ENCODE measurements at places on chromosomes 7 and 10.

GRCh38 chr10:14742815-14743214, 31.9 kb downstream of the FAM107B start:
- DNase-seq, result no peak

DNA sequence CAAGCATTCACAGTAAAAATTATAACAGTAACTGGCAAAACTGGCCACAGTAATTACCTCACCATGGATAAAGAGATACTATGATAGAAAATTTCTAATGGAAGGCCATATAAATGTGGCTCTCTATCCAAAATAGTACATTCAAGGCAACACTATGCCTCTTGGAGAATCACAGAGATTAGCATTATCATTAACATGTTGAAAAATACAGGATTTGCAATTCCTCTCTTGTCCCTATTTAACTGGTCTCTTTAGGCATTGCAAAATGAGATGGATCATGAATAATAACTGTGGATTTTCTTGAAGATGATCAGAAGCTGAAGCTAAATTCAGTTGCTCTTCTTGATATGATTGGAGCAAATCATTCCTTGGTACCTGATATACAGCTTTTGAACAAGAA, 100.8 kb upstream of the HGF start:
- no peak for DNase-seq

DNA sequence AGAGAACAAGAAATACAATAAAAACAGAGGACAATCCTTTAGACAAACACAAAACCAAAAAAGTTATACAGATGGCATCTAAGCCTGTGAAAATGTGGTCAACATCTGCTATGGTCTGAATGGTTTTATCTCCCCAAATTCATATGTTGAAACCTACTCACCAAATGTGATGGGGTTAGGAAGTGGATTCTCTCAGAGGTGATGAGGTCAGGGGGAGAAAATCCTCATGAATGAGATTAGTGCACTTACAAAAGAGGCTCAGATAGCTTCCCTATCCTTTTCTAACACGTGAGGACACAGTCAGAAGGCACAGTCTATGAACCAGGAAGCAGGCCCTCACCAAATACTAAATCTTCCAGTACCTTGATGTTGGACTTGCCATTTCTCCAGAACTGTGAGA, 147.8 kb upstream of the GPR22 start:
- DNase-seq, result no peak

DNA sequence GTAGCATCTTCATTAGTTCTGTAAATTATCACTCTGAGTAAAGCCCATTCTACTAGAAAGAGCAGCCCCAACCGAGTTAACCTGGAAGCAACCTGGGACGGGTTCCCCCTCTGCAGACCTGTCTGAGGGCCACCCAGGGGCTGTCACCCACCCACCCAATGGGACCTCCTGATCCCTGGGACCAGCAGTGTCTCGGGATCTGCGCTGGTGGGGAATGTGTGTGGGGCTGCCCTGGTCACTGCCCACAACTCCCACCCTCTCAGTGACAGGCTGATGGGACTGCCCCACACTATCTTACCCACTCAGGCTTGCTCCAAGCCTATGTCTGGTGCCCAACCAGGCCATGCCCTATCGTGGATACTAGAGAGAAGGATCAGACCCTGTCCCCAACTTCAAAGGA, 215.0 kb downstream of the GRID1 start:
- DNase-seq, result no peak

DNA sequence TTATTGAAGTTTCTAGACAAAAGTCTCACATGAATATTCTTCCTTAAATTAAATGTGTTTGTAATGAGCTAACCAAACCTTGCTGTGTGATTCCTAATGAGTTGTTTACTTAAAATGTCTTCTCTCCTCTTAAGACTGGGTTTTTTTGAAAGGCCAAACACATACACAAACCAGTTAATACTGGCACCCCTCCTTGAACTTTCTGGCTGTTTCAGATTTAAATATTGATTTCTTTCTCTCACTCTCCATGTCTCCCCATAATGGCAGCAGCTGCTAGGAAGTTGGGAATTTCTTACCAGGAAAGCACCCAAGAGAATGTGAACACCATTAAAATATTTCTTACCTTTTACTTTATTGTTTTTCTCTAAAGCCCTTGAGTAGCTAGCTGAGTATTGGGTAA, 11.4 kb upstream of the PTN start:
- no peak for DNase-seq

DNA sequence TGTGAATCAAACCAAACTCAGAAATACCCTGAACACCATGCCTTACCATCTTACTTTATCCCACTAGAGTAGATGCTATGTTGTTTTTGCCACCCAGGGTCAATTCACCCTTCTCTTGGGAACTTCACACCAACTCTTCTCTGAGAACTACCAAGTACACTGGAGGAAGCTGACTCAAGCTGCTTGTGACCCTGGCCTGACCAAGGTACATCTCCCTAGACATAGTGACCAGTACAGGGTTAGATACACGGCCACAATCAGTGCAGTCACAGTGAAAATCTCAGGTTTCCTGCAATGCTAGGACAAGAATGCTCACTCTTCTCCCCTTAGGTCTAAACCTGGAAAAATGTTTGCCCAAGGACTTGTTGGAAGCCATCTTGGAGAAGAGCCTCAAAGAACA, 31.8 kb downstream of the EZH2 start:
- no peak for DNase-seq

GRCh38 chr10:75334720-75335119, 66.8 kb downstream of the ZNF503 start:
- no peak for DNase-seq

GRCh38 chr7:16071246-16071857, 350.0 kb downstream of the CRPPA start:
- DNase-seq, result peak; percentile 6

- no peak for DNase-seq
Measured at GRCh38 chr7:42907316-42907715, 4.6 kb downstream of the C7orf25 start.

- no peak for DNase-seq
Measured at GRCh38 chr10:93468461-93469213, 13.5 kb downstream of the MYOF start.
